ENCODE measurements at places on chromosomes 16 and 17. TPM values are rescaled to one million over a fixed set of nuclear protein-coding genes. Genes with fewer than 3 reads are reported as not detected.

MPO gene
- total RNA-seq: not detected

CD300H gene
- not detected for total RNA-seq

OR1A1 gene
- total RNA-seq: not detected

KRT23 gene
- 2.1 TPM for total RNA-seq

HOXB7 gene
- total RNA-seq: 0.55 TPM

ATP2A1 gene
- 2.7 TPM for total RNA-seq

KRTAP4-3 gene
- total RNA-seq: not detected

ITGAL gene
- total RNA-seq: 0.53 TPM

UBE2G1 gene
- total RNA-seq: 82.6 TPM

P2RX5 gene
- 0.89 TPM for total RNA-seq

SEPTIN12 gene
- total RNA-seq: 0.78 TPM

ALDH3A2 gene
- total RNA-seq: 145 TPM

ZG16 gene
- not detected for total RNA-seq

RGS11 gene
- total RNA-seq: 2.4 TPM

NPIPB9 gene
- total RNA-seq: 3.4 TPM

ITGAD gene
- total RNA-seq: not detected

SLC12A3 gene
- total RNA-seq: not detected

KRTAP3-2 gene
- total RNA-seq: not detected

NOD2 gene
- total RNA-seq: not detected

NOTUM gene
- total RNA-seq: 0.60 TPM

ALG1 gene
- 30.8 TPM for total RNA-seq

DPEP2 gene
- not detected for total RNA-seq

TBX6 gene
- total RNA-seq: 3.5 TPM

TCAP gene
- 2.7 TPM for total RNA-seq

KRTAP16-1 gene
- not detected for total RNA-seq

CCL4 gene
- not detected for total RNA-seq

ARL5C gene
- not detected for total RNA-seq

IGF2BP1 gene
- total RNA-seq: 326 TPM

KIF18B gene
- total RNA-seq: 32.2 TPM

HAS3 gene
- 1.1 TPM for total RNA-seq

KRT33B gene
- total RNA-seq: not detected

WFIKKN2 gene
- total RNA-seq: not detected

RAB37 gene
- total RNA-seq: 3.2 TPM

SHPK gene
- 22.0 TPM for total RNA-seq

TMEM98 gene
- total RNA-seq: 181 TPM

NACA2 gene
- total RNA-seq: not detected

HSPB9 gene
- not detected for total RNA-seq

ICAM2 gene
- total RNA-seq: 0.72 TPM

UTS2R gene
- 0.22 TPM for total RNA-seq

RCVRN gene
- not detected for total RNA-seq

NOXO1 gene
- 1.5 TPM for total RNA-seq

PRSS8 gene
- 107 TPM for total RNA-seq

RPRML gene
- total RNA-seq: not detected

SLC16A11 gene
- 1.4 TPM for total RNA-seq

PLD6 gene
- total RNA-seq: 1.00 TPM

Measured in progenitor cell of endocrine pancreas (in vitro differentiated cells).